ENCODE measurements at places on chromosomes 7 and 10. TPM values are rescaled to one million over a fixed set of nuclear protein-coding genes. Genes with fewer than 3 reads are reported as not detected.

The RNF32 gene
- 2.6 TPM for total RNA-seq

The CALN1 gene
- not detected for total RNA-seq

The BLNK gene
- not detected for total RNA-seq

The OR2A1 gene
- not detected for total RNA-seq

The PKD2L1 gene
- total RNA-seq = not detected

The FBXO24 gene
- 2.6 TPM for total RNA-seq

The PDE1C gene
- total RNA-seq = not detected

The CTNNA3 gene
- total RNA-seq = not detected

The ALOX5 gene
- 1.3 TPM for total RNA-seq

The FAM25G gene
- not detected for total RNA-seq

The FEZF1 gene
- not detected for total RNA-seq

The GIMAP1 gene
- 6.2 TPM for total RNA-seq

The ADCK2 gene
- 24.4 TPM for total RNA-seq

The C7orf25 gene
- total RNA-seq = 4.3 TPM

The ZNF316 gene
- 21.7 TPM for total RNA-seq

The FAM131B gene
- 2.3 TPM for total RNA-seq

The MPP7 gene
- 11.6 TPM for total RNA-seq

The MRLN gene
- total RNA-seq = not detected

The AGAP4 gene
- 13.4 TPM for total RNA-seq

The SLC26A5 gene
- not detected for total RNA-seq

The GCK gene
- total RNA-seq = 1.1 TPM

The STMP1 gene
- 17.8 TPM for total RNA-seq

The WDFY4 gene
- not detected for total RNA-seq

The ASAH2B gene
- total RNA-seq = 3.1 TPM

The DGKB gene
- total RNA-seq = not detected

The ZNF467 gene
- total RNA-seq = 0.41 TPM

The H2BK1 gene
- total RNA-seq = not detected

The C10orf105 gene
- 0.76 TPM for total RNA-seq

The TBX20 gene
- total RNA-seq = 0.15 TPM

The C10orf143 gene
- total RNA-seq = 2.5 TPM

The ABCB4 gene
- not detected for total RNA-seq

The RET gene
- total RNA-seq = 0.17 TPM

The EPO gene
- not detected for total RNA-seq

The ACHE gene
- total RNA-seq = not detected

The NPY4R2 gene
- total RNA-seq = not detected

The VGF gene
- total RNA-seq = not detected

The EXOC6 gene
- 10.8 TPM for total RNA-seq
